CD4-positive, alpha-beta T cell treated with Interleukin-4 for 1 hour (primary cell): ENCODE measurements at places on chromosomes 3 and 15.
A peak's percentile ranks its signal among the peaks of the same experiment; 100 is the strongest.

DNA sequence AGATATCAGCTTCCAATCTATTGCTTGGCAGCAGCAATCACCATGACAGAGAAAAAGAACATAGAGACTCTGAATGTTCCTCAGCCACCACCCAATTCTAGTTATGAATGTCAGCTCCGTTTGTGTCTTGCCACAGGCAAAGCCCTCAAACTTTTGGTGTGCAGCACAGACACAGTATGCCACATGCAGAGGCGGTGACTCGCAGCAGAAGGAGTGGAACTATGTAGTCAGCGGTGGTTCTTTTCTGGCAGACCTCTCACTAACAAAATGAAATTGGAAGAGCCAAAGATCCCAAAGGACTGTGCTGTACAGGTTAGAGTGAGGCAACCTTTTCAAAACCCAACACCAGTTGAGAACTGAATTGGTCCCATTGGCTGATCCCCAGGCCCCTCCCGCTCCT lies 220.9 kb downstream of the SLC9A9 start:
- no peak for DNase-seq

GRCh38 chr3:16818945-16819344 lies 65.8 kb upstream of the PLCL2 start:
- no peak for DNase-seq

GRCh38 chr3:143525408-143525807 lies 322.9 kb downstream of the SLC9A9 start:
- DNase-seq, result no peak

DNA sequence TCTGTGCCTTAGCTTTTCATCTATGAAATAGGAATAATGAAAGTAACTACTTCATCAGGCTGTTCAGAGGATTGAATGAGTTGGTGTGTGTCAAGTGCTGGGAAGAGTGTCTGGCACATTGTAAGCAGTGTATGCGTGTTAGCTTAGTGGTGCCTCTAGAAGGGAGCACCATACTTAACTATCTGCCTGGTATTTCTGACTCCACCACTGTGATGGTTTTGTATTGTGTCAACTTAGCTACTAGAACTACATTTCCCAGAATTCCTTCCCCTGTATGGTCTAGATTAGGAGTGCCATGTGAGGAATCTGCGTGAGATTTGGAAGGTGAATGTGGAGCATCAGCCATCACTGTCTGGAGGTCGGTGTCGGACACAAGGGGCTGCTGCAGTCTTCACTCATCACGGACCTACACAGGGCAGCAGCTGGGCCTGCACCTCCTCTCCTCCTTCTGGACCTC lies 115.4 kb upstream of the GALNT15 start:
- no peak for DNase-seq

- DNase-seq, result no peak
Observed at GRCh38 chr3:52083556-52084087, 27.3 kb upstream of the DUSP7 start.

DNA sequence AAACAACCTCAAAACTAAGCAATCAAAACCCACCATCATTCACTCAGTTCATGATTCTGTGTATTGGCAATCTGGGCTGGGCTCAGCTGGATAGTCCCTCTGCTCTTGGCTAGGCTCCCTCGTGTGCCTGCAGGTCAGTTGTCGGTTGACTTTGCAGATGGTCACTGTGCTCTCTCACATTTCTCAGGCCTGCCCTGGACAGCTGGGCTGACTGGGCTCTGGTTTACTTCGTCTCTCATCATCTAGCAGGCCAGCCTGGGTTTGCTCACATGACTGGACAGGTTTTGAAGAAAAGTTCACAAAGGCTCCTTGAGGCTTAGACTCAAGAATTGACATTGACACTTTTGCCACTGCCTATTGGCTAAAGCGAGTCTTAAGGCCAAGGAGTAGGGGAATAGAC lies 105.0 kb upstream of the CTNNB1 start:
- no peak for DNase-seq

GRCh38 chr15:39756806-39757522 lies 25.7 kb downstream of the FSIP1 start:
- DNase-seq, result peak; percentile 67

DNA sequence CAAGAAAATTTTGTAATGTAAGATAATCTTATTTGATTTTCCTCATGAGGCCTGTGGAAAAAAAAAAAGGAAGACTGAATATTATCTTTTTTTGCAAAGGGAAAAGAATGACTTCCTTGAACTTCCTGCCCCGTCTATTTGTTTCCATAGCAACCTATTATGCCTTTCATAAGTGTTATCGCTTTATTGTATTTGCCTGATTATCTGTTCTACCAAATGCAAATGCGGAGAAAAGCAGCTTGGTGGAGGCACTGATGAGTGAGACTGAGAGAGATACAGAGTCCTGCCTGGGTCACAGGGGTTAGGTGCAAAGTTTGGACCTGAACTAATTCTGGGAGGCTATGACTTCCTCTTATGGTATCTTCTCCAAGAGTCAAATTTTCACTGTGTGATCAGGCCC lies 334.0 kb upstream of the KCNMB2 start:
- DNase-seq, result no peak

GRCh38 chr3:56795097-56795828 lies 6.5 kb downstream of the ARHGEF3 start:
- no peak for DNase-seq

- no peak for DNase-seq
Observed at GRCh38 chr3:119747357-119747756, 34.5 kb upstream of the NR1I2 start.

GRCh38 chr3:29338377-29338776 lies 57.5 kb downstream of the RBMS3 start:
- DNase-seq, result no peak

DNA sequence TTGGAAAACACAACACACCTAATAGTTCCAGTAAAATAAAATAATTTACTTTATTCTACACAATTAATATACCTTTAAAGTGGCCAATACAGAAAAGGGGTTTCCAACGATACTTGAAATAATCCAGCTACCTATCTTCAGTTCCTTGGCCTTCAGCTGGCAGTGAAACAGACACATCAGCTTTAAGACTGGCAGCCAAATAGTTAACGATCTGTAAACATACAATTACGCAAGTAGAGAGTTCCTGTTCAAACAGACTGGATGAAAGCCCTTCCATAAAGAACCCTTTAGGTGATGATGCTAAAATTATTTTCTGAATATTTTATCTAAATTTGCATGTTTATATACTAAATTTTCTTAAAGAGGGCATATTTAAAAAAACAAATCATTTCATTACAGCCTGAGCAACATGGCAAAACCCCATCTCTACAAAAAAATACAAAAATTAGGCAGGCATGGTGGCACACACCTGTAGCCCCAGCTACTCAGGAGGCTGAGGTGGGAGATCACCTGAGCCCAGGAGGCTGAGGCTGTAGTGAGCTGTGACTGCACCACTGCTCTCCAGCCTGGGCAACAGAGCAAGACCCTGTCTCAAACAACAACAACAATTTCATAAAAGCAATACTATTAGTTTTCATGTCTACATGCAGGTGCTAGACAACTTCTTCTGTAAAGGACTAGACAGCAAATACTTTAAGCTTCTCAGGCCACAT lies 12.9 kb downstream of the DYNC1LI1 start:
- DNase-seq, result no peak

DNA sequence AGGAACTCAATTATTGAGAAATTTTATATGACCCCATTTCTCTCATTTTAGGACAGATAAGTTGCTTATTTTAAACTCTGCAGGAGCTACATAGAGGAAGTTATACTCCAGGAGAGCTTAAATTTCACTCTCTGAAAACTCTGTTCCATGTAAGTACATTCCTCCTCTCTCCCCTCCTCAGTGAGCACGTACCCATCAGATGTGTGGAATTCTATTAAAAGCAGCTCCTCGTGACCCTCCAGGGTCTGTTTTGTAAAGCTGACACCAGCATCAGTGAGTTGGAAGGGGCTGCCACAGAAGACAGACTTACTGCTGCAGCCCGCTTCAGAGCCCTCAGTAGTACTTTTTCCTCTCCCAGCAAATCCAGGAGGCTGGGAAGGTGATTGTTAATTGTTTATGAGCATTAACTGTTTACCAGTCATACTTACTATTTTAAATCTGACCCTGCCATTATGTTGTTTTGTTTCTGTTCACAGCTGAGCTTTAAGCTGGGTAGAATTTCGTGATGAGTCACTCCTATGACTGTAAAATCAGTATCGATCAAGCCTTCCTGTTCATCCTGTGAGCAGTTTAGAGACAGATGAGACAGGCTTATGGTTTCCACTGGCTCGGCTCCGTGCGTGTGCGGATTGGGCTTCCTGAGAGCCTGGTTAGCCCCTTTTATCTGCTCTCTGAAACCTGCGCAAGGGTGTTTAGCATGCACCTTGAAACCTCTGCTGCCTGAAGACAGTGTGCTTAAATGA lies 20.4 kb downstream of the IGF1R start:
- DNase-seq, result no peak

DNA sequence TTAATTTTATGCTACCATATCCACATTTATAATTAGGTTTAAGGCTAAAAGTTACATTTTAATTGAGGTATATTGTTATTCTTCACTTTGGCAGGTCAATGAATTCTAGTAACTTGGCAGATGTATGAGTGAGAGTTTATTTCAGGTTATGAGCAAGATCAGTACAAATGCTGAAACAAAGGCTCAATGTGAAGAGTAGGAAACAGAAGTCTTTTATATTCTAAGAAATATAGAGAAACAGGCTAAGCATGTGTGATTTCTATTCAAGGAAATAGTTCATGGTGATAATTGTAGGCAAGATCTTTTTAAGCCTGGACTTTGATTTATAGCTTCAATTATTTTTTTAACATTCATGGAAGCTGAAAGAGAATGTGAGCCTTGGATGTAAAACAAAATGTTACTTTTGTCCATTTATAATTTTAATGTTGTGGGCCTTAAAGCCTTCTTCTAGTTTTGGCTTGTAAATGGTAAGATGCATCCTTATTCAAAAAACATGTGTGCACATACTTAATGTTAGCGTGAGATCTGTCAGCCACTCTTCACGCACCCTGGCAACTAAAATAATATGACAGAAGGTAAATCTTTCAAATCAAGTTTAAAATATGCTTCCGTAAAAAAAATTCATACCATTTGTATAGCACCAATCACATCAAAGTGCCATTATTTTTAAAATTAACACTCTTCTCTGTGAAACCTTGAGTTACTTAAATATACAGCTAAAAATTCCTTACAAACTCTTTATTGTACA lies 22.8 kb upstream of the OSTN start:
- DNase-seq, result no peak

DNA sequence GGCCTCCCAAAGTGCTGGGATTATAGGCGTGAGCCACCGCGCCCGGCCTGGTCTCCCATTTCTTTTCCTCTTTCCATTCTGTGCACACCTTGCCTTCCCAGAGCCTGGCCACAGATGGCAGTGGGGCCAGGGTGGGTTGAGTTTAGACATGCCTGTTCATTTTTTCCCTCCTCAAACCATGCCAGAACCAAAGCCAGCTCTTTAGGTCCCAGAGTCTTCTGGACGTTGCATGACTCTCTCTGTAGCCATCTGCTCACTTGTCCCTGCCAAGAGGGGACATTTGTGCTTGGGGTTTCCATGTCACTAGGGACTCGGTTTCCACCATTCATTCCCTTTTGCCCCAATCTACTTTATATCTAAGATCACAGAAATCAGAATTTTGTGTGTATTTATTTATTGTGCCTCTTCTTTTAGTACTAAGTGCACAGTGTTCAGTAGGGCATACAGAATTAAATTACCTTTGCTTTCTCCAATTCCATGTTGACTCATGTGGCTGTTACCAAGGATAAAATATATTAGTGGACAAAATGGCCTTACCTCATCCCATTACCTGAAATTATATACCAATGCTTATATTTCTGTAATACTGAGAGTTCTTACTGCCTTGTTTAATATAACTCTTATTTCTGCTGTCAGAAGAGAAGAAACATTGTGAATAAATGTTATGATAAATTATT lies 49.6 kb downstream of the USP13 start:
- DNase-seq, result no peak

DNA sequence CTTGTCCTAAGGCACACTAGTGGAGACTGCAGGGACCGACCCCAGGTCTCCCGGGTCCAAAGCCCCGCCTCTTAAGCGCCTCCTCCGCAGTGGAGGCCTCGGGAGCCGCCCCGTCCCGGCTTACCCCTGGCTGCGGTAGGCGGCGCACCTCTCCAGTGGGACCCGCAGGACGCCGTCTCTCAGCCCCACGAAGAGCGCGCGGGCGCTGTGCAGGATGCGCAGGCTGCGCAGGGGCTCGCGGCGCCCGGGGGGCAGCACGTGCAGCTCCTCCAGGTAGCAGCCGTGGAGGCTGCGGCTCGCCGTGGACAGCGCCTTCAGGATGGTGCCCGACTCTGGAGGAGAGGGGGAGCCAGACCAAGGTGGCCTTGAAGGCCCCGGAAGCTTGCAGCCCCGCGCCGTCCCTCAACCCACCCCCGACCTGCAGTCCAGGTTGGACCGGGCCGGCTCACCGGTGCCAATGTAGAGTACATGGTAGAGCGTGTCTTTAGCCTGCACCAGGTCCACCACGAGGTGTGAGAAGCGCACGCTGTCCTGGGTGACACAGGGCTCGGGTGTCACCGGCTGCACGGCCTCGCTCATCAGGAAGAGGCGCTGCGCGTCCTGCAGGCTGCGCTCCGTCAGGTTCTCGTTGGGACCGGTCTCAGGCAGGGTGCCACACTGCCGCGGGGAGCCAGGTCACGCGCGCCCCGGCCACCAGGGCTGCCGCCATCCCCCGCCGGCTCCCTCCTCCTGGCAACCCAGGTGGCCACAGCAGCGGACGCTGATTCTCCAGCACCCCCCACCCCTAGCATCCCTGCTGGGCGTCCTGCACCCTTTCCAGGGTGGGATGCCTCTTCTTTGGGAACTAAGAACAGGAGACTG lies 105.5 kb downstream of the SEMA5B start:
- no peak for DNase-seq

DNA sequence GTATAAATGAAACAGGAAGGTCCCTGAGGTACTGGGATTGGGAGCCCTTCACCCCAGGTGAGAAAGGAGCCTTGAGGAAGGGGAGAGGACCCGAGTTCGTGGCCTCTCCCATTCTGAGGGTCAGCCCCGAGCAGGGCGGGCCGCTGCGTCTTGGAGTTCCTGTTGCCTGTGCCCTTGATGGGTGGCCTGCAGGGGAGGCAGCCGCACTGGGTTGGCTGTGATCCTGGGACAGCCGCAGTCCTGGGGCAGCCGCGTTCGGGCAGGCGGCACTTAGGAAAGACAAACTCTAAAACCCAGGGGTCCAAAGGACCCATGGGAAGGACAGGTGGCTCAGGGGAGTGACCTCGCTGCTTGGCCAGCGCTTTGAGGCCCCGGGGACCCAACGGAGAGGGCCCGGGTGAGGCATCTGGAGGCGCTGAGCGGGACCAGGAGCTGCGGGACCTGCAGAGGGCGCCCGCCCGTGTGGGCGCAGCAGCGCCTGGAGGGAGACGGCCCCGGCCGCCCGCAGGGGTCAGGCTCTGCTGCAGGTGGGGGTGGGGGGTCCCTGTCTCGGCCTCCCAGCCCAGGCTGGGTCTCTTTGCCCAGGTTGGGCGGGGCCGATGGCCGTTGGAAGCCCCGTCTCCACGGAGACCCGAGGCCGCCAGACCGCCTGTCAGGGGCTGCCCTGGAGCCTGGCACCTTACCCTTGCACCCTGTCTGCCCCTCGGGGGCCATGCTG lies 65.1 kb downstream of the HMCES start:
- DNase-seq, result no peak

DNA sequence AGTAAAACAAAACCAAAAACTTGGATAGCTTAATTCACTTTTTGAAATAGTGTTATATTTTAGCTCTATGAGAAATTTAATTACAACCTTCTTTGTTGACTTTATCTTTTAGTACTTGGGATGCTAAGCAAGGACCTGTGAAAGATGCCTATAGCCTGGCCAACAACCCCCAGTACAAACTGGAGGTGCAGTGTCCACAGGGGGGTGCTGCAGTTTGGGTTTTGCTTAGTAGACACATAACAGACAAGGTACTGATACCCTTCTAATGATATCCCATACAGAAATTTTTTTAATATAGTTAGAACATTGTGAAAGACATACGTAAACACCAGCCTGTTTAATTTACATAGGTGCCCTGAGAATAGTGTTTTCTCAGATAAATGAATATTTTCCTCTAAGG lies 35.3 kb downstream of the CAPN7 start:
- peak; percentile 62 for DNase-seq
